ENCODE measurements at places on chromosomes 3 and 15.

GRCh38 chr3:14768881-14769280, 49.9 kb upstream of the FGD5 start:
- DNase-seq, result no peak

DNA sequence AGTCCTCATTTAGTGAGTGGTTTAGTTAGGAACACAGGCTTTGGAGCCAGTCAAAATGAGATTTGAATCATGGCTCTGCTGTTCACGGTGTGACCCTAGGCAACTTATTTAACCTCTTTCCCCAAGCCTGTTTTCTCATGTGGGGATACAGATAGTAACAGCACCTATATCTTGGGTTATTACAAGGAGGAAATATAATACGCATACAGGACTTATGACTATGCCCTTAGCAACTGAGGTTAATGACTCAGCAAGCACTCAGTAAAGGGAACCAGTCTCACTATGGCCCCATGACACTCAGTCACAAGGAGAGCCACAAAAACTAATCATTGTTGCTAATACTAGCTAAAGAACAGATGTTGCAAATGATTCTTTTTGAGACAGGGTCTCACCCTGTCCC, 45.9 kb downstream of the SUMF1 start:
- DNase-seq, result no peak

DNA sequence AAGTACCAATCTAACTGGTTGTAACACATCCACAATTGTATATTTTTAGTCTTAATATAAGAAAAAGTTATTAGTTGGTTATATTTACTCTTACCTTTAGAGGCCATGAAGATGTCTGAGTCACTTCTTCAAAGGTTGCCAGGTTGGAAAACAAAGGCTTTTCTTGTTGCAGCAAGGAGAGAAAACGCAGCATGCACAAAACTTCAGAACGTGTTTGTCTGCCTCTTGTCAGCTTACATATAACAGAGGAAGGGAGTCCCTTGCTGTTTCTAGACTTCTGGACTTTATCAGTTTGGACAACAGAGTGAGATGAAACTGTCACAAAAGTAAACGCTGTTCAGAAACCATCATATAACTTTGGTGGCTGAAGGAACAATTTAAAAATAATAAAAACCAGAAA, at the start of gene PLSCR5:
PLSCR5 (minus strand) TSS at position 241 of the 400 bp plus-strand sequence; CDS start at position 107, 134 bp downstream.
- DNase-seq, result no peak

GRCh38 chr15:74402337-74402841, 31.4 kb downstream of the SEMA7A start:
- no peak for DNase-seq

GRCh38 chr3:100708644-100708988, 678 bp upstream of the TFG start:
- DNase-seq, result no peak

GRCh38 chr3:65785065-65785645, 253.6 kb downstream of the MAGI1 start:
- DNase-seq, result no peak

DNA sequence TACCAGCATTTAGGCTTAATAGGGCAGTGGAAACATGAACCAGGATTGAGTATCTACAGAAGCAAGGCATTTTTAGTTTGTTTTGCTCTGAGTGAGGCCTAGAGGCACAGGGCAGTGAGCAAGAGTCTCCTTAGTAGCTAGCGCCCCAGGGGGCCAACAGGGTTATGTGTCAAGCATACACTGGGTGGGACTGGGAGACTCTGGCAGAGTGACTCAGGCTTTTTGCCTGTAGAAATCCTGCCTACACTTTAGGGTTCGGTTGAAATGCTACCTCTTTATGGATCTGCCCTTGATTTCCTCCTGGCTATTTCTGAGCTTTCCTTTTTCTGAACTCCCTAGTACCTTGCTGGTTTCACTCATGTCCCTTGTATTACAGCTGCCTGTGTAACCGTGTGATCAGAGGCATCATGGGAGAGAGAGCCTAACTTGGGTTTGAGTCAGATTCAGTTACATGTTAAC, 72.2 kb downstream of the TOP2B start:
- no peak for DNase-seq

DNA sequence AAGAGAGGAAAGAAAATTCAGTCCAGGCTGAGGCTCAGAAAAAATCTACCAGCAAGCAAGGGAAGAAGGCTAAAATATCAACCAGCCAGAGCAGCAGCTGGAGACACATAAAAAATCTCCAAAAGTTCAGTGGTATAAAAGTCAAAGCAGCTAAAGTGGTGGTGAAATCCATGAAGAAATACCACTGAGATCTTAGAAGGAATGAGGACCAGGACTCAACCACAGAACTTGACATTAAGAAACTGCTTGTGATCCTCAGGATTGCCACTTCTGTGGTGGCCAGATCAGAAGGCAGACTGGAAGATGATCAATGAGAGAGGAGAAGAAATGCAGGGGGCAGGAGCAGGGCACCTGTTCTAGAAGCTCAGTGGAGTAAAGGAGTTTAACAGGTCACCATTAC, 22.5 kb downstream of the CNTN3 start:
- DNase-seq, result no peak

DNA sequence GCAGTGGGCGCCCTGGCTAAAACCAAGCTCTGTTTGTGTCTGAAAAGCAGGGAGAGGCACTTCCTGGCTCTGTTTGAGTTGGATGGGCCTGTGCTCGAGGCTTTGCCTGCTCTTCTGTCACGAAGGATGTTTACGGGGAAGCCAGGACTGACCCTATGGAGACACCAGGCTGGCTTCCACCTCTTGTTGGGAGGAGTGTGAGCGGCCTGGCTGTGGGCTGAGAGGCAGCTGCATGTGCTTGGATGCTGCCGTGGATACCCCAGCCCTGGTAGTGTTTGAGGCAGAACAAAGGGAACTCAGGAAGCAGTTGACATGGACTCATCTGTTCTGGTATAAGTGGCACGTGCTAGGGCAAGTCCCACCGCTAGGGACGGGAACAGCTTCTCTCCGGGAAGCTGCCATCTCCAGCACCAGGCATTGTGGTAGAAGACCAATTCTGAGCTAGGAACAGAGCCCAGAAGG, 17.6 kb upstream of the SLC41A3 start:
- DNase-seq, result no peak

- DNase-seq, result no peak
Measured at GRCh38 chr15:34582461-34583371, 735 bp downstream of the GOLGA8B start.

Measured in activated gamma-delta T cell treated with anti-CD3 and anti-CD28 coated beads, Interleukin-2, amount 50 U/mL, for 16 hours (primary cell).